ENCODE measurements at places on chromosomes 2 and 18.

- DNase-seq: no peak
Observed at GRCh38 chr2:64008434-64009009, 10.7 kb downstream of the VPS54 start.

- DNase-seq: no peak
Observed at GRCh38 chr18:11387880-11388279, 221.5 kb upstream of the SLC35G4 start.

DNA sequence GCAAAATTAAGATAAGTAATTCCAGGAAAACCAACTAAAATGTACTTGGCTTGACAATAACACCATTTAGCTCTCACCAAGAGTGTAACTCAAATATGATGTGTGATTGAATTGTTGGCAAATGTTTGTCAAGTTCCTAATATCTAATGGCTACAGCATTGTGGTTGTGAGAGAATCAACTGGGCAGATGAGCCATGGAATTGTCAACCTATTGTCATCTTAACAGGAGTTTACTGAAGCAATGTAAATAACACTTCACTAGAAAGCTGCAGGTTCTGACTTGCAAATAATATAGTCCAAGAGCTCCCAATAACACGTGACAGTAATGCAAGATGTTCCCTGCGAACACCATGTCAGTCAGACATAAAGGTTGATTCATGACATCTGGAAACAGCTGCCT is 495.2 kb upstream of the MEIS1 start:
- no peak for DNase-seq

DNA sequence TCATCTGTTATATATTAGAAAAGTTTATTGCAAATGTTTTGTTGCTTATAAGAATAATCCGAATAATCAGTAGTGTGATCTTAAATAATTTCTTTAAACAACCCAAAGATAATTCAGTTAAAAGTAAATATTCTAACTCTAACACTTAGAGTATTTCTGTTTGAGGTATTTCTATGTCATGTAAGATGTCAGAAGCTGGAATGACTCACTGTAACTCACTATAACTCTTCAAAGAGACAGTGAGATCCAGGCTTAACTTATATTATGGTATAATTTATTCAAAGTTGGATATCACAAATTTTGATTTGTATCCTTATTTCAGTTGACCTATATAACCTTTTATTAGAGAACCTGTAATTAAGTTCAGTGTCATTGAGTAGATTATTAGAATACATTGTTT is 6.9 kb downstream of the MBD5 start:
- DNase-seq: no peak

DNA sequence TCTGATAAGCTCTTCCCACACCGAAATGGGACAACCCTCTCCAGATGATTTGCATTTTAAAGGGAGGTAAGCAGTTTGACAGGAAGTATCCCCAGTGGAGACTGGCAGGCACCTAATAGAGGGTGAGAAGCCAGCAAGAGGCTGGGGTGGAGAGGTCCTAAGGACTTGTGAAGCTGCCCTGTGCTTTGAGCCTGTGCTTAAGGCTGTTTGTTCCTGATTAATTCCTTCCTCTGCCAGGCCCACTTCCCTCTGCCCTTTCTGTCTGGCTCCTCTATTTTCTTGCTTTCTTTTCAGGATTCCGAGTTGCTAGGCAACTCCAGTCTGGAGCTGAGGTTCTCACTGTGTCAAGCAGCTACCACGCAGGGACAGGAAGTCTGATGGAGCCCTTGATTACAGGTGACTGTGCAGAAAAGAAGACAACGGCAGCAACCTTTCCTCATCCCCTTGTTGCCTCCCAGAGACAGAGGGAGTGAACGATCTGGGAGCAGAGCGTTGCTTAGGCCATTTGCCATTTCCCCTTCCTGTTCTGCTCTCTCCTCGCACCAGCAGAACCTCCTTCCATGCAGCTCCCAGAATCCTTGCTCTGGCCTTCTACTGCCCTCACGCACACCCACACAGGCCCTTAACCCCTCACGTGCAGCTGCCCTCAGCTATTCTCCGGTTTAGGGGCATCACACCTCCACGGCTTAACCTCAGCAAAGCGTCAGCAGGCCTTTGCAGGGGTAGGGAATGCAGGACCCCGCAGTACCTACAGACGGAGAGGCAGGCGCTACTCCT is 103.6 kb upstream of the CELF4 start:
- DNase-seq: no peak

GRCh38 chr2:241000831-241001321 is 2.5 kb downstream of the SNED1 start:
- DNase-seq: no peak

- DNase-seq: no peak
Observed at GRCh38 chr2:18522484-18523146, 37.8 kb downstream of the RDH14 start.

DNA sequence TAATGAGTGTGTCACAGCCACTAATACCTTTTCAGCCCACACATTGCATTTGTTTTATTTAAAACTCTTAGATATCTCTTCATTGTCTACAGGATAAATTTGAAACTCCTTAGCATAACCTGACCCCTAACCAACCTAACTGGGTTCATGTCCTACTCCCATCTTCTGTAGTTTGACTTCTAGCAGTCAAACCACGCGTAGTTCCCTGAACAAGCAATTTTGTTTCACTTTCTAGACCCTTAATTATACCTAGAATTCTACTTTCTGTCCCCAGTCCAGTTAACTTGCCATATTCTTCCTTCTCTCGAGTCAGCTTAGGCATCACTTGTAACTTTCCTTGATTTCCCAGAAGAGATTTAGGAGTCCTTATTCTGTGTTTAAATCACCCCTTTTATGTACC is 55.1 kb downstream of the RBBP8 start:
- DNase-seq: no peak

DNA sequence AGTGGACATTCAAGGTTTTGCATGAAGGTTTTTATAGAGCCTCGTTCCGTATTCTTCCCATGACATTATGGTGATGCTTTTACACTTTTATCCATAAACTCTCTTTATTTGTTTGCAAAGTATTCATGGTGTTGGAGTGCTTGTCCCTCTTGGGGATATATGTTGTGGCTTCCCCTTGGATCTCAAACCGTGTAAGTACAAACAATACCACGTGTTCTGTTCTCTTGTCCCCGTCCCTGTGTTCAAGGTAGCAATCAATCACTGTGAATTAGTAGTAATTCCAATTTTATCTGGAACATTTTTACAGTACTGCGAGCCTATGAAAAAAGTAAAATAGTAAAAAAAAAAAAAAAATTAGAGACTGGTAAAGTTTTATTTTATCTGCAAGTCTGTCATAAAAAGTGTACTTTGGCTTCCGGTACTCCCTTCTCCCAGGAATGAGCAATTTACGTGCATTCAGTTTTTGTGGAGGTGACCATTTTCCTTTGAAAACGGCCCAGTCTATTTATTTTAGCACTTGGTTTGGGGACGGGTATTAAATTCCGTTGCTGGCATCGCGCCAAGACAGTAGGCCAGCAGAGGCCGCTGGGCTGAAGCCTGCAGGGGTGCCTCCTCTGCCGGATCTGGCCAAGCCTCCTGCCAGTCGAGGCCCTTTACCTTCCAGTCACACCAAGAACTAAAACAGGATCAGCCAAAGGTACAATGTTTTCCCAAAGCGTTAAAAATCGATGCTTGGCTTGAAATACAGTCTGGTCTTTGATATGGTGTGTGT is 175.7 kb downstream of the SOCS6 start:
- DNase-seq: no peak

- DNase-seq: no peak
Observed at GRCh38 chr2:152038441-152038958, 60.3 kb downstream of the CACNB4 start.

- no peak for DNase-seq
Observed at GRCh38 chr2:16725549-16725948, 59.9 kb upstream of the CYRIA start.

DNA sequence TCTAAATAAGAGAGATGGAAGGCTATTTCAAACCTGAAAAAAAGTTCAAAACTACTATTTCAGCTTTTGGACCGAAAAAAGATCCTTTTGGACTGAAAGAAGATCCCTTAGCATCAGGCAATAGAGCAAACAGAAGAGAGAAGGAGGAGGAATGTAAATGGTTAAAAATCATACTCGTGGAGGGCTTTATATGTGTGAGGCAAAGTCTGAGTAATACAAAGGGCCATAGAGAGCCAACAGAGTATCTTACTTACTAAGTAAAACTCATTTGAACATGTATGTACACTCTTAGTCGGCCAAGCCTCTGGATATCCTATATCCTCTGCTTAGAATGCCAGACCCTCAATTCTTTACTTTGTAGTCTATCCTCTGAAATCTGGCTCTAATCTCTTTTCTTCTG is 55.7 kb downstream of the ITSN2 start:
- no peak for DNase-seq

- DNase-seq: no peak
Observed at GRCh38 chr2:144472911-144473310, 47.0 kb downstream of the ZEB2 start.

DNA sequence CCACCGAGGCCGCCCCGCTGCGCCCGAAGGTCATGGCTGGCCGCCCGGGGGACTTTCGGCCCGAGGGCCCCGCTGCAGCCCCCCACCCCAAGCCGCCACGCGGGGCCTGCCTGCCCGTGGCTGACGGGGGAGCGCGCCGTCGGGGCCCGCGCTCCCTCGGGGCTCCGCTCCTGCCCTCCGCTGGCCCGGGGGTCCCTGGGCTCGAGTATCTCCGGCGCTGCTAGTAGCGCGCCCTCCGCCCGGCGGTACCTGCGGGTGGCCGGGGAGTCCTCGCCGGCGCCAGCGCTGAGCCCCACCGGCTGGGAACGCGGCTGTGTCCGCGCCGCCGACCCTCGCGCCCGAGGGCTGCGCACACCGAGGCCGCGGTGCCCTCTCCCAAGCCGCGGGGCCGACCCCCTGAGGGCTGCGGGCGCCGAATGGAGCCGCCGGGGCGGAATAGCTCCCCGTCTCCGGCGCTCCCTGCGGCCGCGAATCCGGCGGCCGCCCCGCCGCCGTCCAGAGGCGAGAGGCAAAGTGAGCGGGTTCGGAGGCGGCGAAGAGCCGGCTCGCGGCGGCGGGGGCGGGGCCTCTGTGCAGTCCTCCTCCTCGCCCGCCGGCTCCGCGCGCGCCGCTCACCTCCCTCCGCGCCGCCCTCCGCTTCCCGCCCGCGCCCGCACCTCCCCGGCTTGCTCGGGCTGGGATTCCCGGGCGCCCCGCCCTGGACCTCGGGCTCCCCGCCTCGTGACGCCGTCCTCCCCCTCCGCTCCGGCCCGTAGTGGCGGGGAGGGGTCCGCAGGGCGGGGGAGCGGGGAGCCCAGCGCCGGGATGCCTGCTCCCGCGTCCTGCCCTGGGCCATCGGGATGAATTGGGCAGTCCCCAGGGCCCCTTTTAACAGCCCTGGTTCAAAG is at the start of gene KCNG3:
TSS of gene KCNG3 (minus strand) at position 515 of the 887 bp plus-strand sequence. CDS start at position 34, 481 bp downstream.
- peak; percentile 32 for DNase-seq

All from bone marrow (tissue), 2 donors.